Tibial artery (tissue), 4 donors: ENCODE measurements at places on chromosomes 2 and 18.

- no peaks in the 10 kb centered on the region for H3K36me3 ChIP-seq
- H3K4me1 ChIP-seq = no peaks in the 10 kb centered on the region
- H3K27me3 ChIP-seq = no peaks in the 10 kb centered on the region
Observed at GRCh38 chr2:57080035-57080434, 896.2 kb downstream of the CCDC85A start.

GRCh38 chr2:238505119-238505891, 78.6 kb downstream of the ASB1 start:
- H3K4me1 ChIP-seq = no peaks in the 10 kb centered on the region
- DNase-seq = peak; percentile 51
- no peaks in the 10 kb centered on the region for H3K36me3 ChIP-seq
- no peak overlapping the region for H3K27ac ChIP-seq

DNA sequence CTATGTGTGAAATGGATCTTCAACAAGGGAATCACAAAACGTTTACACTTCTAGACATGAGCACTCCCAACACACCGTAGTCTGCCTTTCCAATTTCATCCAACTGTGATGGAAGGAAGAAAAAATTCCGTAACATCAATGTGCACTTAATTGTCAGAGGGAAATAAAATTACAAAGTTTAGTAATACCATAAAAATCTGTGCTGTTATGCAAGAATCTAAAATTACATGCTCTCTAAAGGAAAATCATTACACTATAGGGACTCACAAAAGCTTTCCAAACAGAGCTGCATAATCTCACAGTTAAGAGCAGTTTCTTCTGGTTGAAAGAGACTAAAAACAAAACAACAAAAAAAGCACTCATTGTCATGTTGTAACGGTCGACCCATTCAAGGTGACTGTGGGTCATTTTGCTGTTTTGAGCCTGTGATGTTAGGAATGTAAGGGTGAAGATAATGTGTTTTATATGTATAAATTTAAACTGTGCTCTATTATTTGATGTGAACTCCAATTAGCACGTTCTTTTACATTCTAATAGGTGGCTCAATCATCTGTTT, 698.0 kb downstream of the TDRD15 start:
- no peak overlapping the region for H3K27ac ChIP-seq
- no peaks in the 10 kb centered on the region for H3K36me3 ChIP-seq
- no peak overlapping the region for H3K4me3 ChIP-seq
- H3K27me3 ChIP-seq = no peaks in the 10 kb centered on the region

DNA sequence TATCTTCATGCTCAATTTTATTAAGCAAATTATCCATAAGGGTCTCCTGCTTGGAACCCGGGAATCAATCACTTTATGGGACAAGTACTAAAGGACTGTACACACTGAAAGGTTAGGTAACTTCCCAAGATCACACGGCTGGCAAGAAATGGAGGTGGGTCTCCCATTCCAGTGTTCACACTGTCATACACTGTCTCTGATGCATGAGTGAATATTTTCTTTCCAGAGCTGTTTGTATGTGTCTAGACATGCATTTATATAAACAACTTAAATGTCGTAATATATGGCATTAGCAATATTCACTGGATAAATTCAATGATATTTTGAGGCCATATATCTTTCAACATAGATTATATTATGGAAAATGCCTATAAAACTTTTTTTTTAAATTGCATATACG, 223.4 kb downstream of the DYM start:
- H3K4me1 ChIP-seq = no peaks in the 10 kb centered on the region
- DNase-seq = no peak
- no peak overlapping the region for H3K4me3 ChIP-seq
- peaks cover 6% of the 10 kb centered on the region for H3K36me3 ChIP-seq
- no peak overlapping the region for H3K27ac ChIP-seq

DNA sequence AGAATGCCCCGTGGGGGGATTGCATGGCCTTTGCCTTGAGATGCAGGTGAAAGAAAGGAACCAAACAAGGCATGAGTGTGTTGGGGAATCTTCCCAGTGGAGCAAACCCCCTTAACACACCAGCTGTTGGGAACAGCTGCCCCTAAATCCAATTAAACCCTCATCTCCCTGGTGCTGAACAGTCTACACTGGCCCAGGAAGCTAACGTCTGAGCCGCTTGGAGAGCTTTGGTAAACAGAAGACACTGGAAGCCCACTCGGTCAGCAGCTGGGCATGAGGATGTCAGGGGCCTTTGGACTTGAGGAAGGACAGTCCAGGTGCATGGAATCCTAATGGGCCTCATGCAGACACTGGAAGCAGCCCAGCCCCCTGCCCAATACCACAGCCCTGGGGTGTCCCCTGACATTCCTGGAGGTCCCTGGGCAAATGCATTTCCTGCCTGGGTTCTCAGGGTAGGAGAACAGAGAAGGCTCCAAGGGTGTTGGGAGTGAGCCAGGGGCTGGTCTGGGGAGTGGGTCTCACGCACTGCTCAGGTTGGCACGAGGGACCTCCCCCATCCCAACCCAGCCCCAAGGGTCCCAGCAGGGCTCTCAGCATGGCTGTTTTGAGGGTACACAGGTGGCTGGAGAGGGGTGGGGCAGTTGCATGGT, 37.7 kb downstream of the GBX2 start:
- H3K27me3 ChIP-seq = no peaks in the 10 kb centered on the region
- H3K27ac ChIP-seq = no peak overlapping the region
- DNase-seq = no peak
- H3K36me3 ChIP-seq = no peaks in the 10 kb centered on the region
- no peak overlapping the region for H3K4me3 ChIP-seq
- no peaks in the 10 kb centered on the region for H3K4me1 ChIP-seq

- no peak overlapping the region for H3K4me3 ChIP-seq
- no peaks in the 10 kb centered on the region for H3K4me1 ChIP-seq
- H3K27me3 ChIP-seq = no peaks in the 10 kb centered on the region
- H3K27ac ChIP-seq = no peak overlapping the region
- no peak for DNase-seq
- H3K36me3 ChIP-seq = no peaks in the 10 kb centered on the region
Observed at GRCh38 chr2:231752061-231752460, 29.0 kb downstream of the PDE6D start.

DNA sequence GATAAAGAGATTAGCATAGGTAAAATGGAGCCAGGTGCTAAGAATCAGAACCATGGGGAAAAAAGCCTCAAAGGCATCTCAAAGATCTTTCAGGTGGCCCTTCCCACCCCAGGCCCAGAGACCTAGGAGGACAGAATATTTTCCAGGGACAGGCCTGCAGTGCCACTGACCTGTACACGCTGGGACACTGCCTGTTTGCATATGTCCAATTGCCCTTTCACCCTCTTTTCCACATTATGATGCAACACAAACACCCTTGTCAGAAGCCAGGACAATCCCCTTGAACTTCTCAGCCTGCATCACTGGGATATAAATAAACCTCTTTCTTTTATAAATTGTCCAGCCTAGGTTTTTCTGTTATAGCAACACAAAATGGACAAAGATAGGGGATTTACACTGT, 419.1 kb downstream of the TRIB2 start:
- no peak overlapping the region for H3K27ac ChIP-seq
- H3K27me3 ChIP-seq = no peaks in the 10 kb centered on the region

DNA sequence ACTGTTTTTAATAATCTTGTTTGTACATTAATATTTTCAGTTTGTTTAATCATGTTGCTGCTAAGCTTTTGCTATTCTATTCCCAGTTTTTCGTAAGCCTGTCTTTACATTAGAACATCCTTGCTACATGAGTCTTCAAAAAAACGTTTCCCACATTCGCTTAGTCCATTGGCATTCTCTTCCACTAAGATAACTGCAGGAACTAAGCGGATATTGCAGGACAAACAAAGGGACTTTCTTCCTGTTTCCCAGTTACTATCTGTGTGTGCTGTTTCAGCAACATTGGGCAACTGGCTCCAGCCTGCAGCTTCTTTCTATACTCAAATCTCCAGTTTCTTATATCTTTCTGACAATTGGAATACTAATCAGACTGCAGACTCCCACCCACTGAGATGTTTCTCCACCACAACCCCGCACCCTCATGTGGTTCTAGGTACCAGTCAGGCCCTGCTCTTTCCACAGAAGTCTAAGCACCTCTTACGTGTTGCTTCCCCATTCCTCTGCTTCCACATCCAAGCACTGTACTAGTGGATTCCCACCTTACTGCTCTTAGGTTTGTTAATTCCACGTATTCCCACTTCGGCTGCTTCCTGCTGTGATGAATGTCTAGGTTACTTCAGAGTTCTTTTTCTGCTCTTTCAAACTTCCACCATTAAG, 420.3 kb downstream of the LRRTM4 start:
- H3K36me3 ChIP-seq = no peaks in the 10 kb centered on the region
- H3K27me3 ChIP-seq = no peaks in the 10 kb centered on the region
- no peak for DNase-seq
- no peak overlapping the region for H3K27ac ChIP-seq
- no peaks in the 10 kb centered on the region for H3K4me1 ChIP-seq
- H3K4me3 ChIP-seq = no peak overlapping the region

DNA sequence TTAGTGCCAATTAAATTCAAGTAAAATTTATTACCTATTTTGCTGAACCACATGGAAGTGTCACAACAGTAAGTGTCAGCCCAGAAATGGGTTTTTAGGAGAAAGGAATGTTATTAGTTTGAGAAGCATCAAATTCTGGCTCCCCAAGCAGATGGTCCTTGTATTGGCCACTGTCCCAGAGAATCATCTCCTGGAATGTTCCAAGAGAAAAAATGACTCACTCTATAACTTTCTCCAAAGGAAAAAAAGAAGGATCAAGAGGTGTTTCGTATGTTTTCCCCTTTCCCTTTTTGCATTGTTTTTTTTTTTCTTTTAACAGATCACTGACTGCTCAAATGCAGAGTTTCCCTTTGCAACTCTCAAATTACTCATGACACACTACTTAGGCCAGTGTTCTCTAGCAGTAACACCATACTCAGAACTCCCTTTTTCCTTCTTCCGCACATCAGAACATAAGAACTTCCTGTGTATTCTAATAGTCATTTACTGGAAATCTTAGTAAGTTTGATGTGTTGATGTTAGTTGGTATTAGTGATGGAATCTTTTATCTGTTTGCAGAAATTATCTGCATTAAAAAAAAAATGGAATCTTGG, 390.3 kb downstream of the GPD2 start:
- H3K27me3 ChIP-seq = no peaks in the 10 kb centered on the region
- no peak for DNase-seq
- H3K4me1 ChIP-seq = no peaks in the 10 kb centered on the region
- no peak overlapping the region for H3K27ac ChIP-seq

DNA sequence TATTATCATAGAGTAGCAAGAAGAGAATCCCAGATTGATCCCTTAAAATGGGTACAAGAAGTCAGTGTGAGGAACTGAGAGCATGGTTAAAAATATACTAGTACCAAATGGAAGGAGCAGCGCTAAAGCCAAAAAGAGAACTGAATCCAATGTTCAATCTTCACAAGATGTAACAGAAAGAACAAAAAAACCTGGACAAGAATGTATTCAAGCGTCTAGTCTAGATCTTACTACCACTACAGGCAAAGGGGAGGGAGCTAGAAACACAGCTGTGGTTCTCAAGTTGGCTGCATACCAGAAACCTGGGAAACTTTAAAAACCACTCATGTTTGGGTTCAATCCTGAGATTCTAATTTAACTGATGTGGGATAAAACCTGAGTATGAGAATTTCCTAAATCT, 57.5 kb downstream of the PIAS2 start:
- H3K4me1 ChIP-seq = no peaks in the 10 kb centered on the region
- no peak overlapping the region for H3K27ac ChIP-seq
- H3K27me3 ChIP-seq = no peaks in the 10 kb centered on the region

DNA sequence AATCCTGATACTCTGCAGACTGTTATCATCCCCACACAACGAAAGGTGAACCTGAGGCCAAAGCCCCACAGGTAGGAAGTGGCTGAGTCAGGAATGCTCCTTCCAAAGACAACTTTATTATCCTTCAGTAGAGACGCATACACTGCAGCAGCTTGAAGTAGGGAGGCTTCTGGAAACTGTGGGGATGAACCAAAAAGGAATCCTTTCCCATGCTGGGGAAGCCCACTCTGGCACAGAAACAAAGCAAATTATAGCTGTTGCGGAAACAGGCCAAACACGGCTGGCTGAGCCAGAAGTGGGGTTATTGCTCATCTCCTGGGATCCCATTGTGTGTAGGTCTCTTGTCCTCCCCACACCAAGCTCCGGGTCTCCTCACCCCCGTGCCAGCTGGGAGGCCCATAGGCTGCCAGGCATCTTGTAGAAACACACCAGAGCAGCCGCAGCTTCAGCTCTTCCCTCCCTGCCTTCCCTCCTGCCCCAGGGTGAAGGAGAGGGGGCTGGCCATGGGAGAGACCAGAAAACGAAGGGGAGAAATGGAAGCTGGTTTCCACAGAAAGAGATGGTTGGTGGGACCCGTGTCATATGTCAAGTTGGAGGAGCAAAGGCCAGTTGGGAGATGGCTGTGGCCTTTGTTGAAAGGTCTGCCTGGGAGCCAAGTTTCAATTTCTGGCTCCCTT, 176.9 kb upstream of the NABP1 start:
- no peaks in the 10 kb centered on the region for H3K27me3 ChIP-seq
- DNase-seq = no peak
- H3K27ac ChIP-seq = no peak overlapping the region
- H3K4me1 ChIP-seq = peaks cover 16% of the 10 kb centered on the region

GRCh38 chr2:204255526-204255925, 289.7 kb upstream of the PARD3B start:
- no peak overlapping the region for H3K27ac ChIP-seq
- H3K4me3 ChIP-seq = no peak overlapping the region
- H3K4me1 ChIP-seq = peaks cover 18% of the 10 kb centered on the region

DNA sequence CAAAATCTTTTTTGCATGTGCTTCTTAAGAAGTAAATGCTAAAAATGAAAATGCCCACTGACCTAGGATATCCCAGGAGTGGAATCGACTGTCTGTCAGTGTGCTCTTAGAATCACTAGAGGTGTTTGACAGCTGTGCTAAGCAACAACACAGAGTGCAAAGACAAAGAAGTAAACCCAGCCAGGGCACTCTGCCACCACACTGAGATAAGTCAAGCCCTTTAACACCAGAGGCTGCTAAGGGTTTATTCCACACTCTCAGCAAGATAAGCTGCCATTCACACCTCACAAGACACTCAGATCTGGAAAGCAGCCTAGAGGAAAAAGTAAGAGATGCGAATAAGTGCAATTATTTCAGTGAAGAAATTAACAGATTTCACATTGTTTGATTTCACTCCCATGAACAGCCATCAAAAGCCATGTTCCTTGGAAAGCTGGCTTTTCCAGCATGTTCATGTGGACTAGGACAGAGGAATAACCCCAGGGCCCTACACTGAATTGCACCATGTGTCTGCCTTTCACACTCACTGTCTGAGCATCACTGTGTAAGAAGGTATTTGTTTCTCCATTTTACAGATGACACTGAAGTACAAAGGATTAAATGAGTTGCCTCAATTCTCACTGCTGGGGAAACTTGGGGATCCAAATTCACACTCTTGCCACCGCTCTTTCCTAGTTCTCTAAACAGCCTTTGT, 6.0 kb upstream of the BMP10 start:
- H3K27ac ChIP-seq = no peak overlapping the region
- DNase-seq = no peak
- no peaks in the 10 kb centered on the region for H3K36me3 ChIP-seq
- no peaks in the 10 kb centered on the region for H3K27me3 ChIP-seq
